ENCODE measurements at places on chromosomes 3 and 15. TPM values are rescaled to one million over a fixed set of nuclear protein-coding genes. Genes with fewer than 3 reads are reported as not detected.

DNA sequence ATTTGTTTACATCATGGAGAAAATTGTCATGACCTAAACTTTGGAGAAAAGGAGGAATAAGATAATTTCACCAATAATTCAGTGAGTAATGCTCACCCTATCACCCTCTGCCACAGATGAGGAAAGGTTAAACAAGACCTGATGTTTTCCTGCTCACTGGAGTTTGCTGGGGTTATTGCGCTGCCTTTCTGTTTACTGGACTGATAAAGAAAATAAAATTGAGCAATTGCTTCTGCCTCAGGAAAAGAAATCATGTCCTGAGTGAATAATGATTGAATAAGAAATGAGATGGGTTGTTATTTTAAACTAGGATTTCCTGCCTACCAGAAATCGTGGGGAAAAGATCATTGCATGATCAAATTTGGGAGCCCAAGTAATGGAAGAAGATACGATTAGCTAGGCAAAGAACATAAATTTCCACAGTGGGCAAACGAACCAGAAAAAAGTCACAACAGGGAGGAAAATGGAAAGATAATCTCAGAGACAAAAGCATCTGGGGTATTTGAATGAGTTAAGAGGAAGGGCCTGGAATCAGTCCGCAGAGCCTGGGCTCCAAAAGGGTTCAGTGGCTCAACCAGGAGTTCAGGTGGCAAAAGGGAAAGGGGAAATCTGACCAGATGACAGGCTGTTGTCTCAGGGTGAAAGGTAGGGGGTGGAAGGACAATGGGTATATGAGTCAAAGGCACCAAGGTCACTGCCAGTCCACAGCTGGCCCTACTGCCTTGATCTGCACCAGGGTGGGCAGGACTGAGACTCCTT, 146.8 kb downstream of the FAM43A start:
- no peak for DNase-seq

GRCh38 chr3:185760088-185760487, 64.8 kb downstream of the IGF2BP2 start:
- no peak for DNase-seq

The SEMA3G gene
- polyA plus RNA-seq: 3.8 TPM

DNA sequence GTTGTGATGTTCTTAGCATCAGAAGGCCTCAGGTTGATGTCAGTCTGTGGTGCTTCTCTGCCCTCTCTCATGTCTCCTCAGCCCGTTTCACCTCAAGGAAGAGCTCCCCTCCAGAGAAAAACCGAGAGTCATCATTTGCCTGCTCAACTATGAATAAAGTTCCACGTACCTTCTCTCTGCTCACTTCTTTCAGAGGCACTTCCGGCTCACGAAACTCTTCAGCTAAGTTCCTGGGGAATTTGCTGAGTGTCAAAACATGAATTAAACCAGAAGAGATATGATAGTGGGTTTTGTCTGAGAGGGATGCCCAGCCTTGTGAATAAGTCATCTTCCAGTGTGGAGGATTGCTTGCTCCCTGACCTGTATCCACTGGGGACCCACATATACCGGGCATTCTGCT, 37.7 kb downstream of the CCR4 start:
- DNase-seq: no peak

DNA sequence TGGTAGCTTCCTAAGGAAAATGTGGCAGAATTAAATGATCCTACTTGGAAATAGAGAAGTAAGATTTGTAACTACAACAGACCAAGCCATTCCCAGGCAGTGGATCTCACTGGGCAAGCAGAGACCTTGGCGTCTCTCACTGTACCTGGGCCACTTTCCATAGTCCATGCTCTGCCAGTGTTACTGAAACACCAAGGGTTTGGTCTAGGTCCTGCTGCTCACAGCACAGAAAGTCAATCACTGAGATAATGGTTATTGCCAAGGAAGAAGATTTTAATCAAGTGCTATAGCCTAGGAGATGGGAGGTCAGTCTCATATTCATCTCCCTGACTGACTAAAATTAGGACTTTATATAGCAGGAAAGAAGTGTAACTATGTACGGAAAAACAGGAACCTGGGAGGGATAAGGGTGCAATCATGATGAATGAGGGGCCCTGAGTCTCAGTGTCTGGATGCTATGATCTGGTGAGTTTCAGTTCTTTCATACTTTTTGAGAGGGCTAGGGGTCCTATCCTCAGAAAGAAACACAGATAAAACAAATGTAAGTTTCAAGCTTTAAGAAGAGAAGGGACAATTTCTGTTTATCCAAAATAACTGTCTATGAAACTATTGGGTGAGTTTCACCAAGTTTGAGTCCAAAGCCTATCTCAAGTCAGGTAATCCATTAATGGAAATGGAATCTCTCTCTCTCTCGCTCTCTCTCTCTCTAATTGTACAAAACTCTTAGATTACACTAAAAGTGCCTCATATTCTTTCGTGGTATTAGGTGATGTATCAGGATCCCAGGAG, 20.6 kb downstream of the GPR15 start:
- DNase-seq: no peak

DNA sequence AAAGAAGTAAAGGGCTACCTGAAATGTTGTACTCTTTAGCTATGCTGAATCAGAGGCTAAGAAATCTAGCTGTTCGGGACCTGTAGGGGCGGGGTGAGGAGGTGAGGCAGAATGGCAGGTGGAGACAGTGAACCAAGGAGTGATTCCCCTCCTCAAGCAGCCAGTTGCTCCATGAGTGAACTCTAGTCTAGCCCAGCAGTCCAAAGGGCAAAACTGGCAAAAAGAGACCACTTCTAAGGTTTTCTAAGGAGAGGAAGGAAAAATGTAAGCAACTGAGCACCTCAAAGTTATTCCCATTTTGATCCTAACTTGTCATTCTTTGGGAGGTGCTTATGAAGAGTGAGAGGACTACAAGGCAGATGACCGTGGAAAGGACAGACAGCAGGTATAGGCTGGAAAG, 19.3 kb upstream of the TOPAZ1 start:
- no peak for DNase-seq
